T-helper 17 cell (primary cell): ENCODE measurements at places on chromosomes 4 and X.

- DNase-seq: no peak
Measured at GRCh38 chr4:159145992-159146330, 43.1 kb downstream of the RAPGEF2 start.

DNA sequence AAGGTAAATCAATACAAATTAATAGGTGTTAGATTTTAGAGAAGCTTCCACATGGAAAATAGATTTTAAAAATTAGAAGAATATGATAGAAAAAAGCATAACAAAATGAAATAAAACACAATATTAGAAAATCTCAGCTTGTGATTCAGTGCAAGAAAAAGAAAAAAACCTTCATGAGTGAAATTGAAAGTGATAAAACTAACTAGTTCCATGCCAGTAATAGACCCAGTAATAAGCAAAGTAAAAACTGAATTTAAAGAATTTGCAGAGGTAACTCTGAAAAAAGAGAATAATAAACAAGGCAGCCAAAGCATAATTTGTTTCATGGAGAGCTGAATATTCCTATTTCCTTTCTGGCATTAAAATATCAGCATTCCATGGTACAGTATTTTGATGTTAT lies 174.3 kb upstream of the TENM3 start:
- no peak for DNase-seq

GRCh38 chrX:77814210-77814609 lies 28.2 kb upstream of the ATRX start:
- no peak for DNase-seq

DNA sequence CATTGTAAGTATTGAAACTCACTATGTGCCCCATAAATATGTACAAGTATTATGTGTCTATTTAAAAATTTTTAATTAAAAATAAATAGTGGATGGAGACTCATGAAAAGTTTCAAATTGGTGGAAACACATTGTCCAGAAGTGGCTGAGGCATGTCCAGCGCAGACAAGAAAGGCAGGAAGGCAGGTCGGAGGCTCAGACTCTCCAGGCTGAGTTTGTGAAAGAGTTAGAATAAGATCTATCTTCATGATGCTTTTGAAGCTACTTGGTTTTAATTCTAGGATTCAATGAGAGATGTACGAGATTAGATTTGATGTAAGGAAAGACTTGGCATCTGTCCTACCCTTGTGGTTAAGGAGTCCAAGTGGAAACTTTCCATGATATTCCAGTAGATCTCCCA lies 19.8 kb downstream of the PNMA6F start:
- DNase-seq: no peak

- no peak for DNase-seq
Measured at GRCh38 chrX:30821116-30821515, 67.9 kb downstream of the TAB3 start.

DNA sequence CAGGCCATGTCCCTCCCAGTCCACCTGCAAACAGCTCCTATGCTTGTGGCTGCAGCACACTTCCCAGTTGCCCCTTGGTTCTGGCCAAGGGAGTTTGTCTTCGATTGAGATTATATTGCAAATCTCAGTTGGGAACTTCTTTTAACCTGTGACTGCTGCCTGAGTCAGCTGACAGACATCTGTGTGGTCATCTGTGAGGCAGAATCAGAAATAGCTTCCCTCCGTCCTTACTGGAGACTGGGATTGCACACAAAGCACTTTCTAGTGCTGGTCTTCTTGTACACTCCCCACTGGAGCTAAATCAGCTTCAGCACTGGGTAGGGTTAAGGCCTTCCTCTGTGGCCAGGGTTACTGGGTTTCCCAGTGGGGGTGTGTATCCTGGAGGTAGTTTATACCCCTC lies 34.3 kb downstream of the ZNF330 start:
- no peak for DNase-seq

DNA sequence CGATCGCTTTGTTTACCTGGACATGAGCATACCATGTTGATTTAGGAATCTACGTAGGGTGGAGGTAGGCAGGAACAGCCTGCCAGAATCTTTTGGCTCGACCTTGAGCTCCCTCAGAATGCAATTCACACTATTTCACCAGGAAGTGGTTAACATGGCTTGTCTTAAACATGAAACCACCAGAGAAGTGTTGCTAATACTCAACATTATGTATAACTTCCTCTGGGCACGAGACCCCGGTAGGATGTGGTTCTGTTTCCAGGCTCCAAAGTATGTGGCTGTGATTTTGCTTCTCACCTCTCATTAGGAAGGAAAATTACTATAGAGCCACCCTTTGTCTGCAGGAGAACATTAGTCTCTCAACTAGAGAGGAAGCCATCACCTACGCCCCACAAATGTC lies 59.0 kb upstream of the VCX3B start:
- DNase-seq: no peak

DNA sequence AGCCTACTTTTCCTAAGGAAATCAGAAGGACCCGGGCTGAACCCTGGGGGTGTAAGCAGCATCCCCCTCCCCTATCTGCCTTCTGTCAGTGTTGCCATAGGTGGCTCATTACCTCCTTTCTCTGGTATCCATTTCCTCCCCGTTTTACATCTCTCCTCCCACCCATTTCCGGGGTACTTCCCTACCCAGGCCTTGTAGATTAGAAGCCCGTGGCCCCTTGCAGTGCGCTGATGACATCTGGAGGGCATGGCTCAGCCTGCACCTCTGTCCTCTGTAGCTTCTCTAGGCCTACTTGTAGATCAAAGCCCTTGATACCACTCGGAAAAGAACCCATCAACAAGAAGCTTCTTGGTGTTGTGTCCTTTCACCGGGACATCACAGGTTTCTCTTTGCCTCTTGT lies 71.8 kb downstream of the NBDY start:
- peak; percentile 36 for DNase-seq

DNA sequence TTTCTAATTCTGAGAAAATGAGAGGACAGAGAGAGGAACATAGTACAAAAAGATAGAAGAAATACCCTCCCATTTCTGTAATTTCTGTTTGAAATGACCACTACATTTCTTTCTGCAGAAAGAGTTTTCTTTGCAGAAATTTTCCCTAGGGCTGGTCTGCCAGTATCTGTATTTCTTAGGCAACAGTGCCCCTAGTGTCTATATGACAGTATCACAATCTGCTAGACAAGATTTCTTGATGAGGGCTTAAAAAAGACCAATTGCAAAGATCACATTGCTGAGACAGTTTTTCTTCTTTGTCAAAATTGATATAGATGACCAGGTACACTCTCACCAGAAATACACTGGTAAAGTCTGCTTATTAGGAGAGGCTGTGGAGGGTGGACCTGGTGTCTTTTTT lies 81.0 kb upstream of the ZDHHC15 start:
- no peak for DNase-seq
